Neural crest cell (in vitro differentiated cells): ENCODE measurements at places on chromosomes 7 and 10.

GRCh38 chr10:89275383-89275782, 23.8 kb upstream of the LIPA start:
- DNase-seq, result no peak

DNA sequence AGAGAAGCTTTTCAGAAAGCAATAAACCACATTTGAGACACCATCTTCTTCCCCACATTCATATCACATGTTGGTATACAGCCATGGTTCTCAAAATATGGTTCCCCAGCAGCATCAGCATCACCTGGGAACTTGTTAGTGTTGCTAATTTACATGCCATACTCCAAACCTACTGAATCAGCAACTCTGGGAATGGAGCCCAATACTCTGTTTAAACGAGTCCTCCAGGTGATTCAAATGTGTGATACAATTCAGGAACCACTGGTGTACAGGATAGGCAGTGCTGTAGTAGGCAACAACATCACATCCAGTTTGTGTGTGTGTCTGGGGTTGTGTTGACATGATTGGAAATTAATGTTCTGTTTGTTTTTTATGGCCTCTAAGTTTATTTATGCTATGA, 47.7 kb downstream of the ZNF277 start:
- DNase-seq, result no peak

GRCh38 chr7:133744451-133744850, 382.7 kb upstream of the LRGUK start:
- DNase-seq, result no peak

GRCh38 chr10:126479280-126479895, 91.1 kb upstream of the ADAM12 start:
- DNase-seq, result no peak

- no peak for DNase-seq
These were observed 48.6 kb downstream of the GDI2 start for GRCh38 chr10:5764422-5765297.

- DNase-seq, result no peak
These were observed 202.1 kb downstream of the ATRNL1 start for GRCh38 chr10:115295213-115295805.

GRCh38 chr10:42638821-42639270, 476 bp upstream of the ZNF33B start:
- no peak for DNase-seq

DNA sequence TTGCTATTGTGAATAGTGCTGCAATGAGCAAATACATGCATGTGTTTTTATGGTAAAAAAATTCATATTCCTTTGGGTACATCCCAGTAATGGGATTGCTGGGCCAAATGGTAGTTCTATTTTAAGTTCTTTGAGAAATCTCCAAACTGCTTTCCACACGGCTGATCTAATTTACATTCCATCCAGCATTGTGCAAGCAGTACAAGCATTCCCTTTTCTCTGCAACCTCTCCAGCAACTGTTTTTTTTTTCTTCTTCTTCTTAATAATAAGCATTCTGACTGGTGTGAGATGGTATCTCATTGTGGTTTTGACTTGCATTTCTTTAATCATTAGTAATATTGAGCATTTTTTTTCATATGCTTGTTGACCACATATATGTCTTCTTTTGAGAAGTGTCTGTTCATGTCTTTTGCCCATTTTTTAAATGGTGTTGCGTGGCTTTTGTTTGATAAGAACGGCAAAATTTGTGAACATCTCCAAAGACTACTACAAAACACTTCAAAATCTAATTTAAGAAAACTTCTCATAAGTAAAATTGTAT, 136.1 kb upstream of the MYO3A start:
- DNase-seq, result no peak

GRCh38 chr7:103058122-103058521, 16.5 kb downstream of the FBXL13 start:
- DNase-seq, result no peak

DNA sequence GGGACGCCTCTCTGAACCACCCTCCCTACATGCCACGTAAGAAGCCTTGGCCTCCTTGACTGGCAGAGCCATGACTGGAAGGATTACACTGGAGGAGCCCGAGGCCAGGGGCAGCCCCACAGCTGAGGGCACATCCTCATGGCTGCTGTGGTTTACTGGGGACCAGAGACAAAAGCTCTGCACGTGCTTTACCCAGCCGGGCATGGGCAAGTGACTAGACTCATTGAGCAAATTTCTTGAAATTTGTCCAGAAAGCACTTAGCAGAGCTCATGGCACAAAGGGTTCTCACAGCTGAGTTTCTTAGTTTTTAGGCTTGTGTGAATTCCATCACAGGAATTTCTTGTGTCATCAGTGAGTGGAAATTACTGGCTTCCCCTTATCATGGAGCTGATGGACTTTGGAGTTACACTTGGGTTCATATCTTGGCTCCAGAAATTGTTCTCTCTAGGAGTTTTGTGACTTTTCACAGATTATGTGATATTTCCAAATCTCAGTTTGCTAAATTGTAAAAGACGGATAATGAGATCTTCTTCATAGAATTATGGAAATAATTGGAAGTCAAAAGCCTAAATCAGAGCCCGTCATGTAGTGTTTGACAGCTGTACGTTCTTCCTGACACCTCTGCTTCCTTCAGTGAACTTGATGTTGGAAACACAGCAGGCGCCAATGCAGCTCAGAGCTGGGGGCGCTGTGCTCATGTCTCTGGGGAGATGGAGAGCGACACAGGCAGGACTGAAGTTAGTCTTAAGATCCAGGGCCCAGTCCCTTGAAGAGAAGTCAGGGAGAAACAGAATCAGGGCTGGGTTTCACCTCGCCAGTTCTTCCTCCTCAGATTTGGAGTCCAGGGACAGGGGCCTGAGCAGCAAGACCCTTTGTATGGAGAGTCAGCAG, 47.7 kb upstream of the MGAM2 start:
- DNase-seq, result no peak

GRCh38 chr10:52343439-52343838, 29.4 kb downstream of the DKK1 start:
- DNase-seq, result no peak

- DNase-seq, result no peak
These were observed 42.6 kb downstream of the CLEC2L start for GRCh38 chr7:139566075-139566474.

- no peak for DNase-seq
These were observed 57.9 kb upstream of the CHCHD3 start for GRCh38 chr7:133139801-133140200.

DNA sequence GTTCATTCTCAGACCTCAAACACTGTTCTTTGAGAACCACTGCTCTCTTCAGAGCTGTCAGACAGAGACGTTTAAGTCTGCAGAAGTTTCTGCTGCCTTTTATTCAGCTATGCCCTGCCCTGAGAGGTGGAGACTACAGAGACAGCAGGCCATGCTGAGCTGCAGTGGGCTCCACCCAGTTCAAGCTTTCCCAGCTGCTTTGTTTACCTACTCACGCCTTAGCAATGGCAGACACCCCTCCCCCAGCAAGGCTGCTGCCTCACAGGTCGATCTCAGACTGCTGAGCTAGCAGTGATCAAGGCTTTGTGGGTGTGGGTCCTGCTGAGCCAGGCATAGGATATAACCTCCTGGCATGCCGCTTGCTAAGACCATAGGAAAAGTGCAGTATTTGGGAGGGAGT, 80.5 kb upstream of the CYP2C9 start:
- DNase-seq, result no peak

GRCh38 chr7:8217200-8218068, 44.5 kb downstream of the ICA1 start:
- peak; percentile 42 for DNase-seq

GRCh38 chr10:59072038-59072437, 104.4 kb upstream of the PHYHIPL start:
- DNase-seq, result no peak

GRCh38 chr10:18735711-18736110, 76.5 kb downstream of the ARL5B start:
- DNase-seq, result no peak

GRCh38 chr7:105024734-105025133, 10.7 kb downstream of the KMT2E start:
- DNase-seq, result no peak

DNA sequence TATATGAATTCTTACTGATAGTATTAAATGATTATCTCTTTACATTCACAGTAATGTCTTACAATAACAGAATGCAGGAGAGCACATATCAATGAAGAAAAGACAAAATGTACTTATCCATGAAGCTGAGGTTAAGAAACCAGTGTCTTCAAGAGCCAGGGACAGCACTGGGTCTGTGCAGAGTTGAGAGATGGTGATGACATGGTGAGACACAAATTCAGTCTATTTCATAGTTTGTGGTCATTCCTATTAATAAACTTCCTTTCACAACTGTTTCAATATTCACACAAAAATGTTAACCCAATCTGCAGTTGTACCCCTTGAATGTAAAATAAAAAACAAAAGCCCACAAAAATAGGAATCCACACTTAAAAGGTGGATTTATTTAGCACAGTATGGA, 5.3 kb upstream of the MAGI2 start:
- no peak for DNase-seq
